ENCODE measurements at places on chromosomes 12 and 14. TPM values are rescaled to one million over a fixed set of nuclear protein-coding genes. Genes with fewer than 3 reads are reported as not detected.
A peak's percentile ranks its signal among the peaks of the same experiment; 100 is the strongest.

GRCh38 chr12:95573951-95574576 is 22.8 kb upstream of the USP44 start:
- DNase-seq, result peak; percentile 26

GRCh38 chr12:92929983-92930382 is 888 bp upstream of the EEA1 start:
- no peak for DNase-seq

- no peak for DNase-seq
Observed at GRCh38 chr14:64729386-64730060, 25.3 kb downstream of the PLEKHG3 start.

DNA sequence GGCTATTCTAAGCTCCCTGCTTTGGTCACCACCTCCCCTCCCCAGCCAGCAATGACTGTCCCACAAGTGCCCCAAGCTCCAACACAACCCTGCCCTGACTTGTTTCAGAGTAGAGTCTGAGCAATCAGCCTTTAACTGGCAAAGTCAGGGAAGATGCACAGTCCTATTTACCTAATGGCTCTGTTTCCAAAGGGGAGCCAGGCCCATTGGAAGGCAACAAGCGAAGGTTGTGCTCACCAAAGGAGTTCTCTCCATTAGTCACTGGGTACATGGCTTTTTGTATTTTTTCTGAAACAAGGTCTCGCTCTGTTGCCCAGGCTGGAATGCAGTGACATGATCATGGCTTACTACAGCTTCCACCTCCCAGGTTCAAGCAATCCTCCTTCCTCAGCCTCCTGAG is 267.1 kb upstream of the CRY1 start:
- DNase-seq, result no peak

DNA sequence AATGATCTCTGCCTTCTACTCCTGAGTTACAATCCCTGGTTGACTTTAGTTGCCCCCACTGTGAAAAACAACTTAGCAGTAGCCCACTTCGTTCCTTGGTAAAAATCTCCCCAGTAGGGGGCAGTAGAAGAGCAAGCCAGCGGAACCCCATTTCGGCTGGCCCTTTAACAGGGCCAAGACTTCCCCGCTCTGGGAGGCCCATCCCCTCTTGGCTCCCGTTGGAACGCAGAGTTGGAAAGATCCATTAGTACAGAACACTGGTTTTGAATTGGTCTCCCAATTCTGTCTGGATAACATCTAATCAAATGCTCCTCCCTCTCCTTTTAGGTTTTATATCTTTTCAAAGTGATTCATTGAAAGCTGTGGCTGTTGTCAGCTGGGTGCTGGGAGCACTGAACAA is 1133.3 kb downstream of the BCL11B start:
- DNase-seq, result no peak

GRCh38 chr14:70807898-70808415 is 1.4 kb downstream of the MAP3K9 start:
- DNase-seq, result peak; percentile 26

GRCh38 chr14:54890788-54891187 is 11.8 kb downstream of the GCH1 start:
- DNase-seq, result no peak

The FAIM2 gene
- total RNA-seq, result not detected

The SLC17A8 gene
- total RNA-seq, result not detected
